Amniotic epithelial cell (primary cell): ENCODE measurements at places on chromosomes 16 and 17.
A peak's percentile ranks its signal among the peaks of the same experiment; 100 is the strongest.

GRCh38 chr16:9183682-9184353 is 92.4 kb downstream of the HAPSTR1 start:
- no peak for DNase-seq

GRCh38 chr16:83147244-83147643 is 520.5 kb downstream of the CDH13 start:
- DNase-seq, result no peak

- DNase-seq, result no peak
These were observed 4.8 kb upstream of the GOSR1 start for GRCh38 chr17:30472238-30472890.

DNA sequence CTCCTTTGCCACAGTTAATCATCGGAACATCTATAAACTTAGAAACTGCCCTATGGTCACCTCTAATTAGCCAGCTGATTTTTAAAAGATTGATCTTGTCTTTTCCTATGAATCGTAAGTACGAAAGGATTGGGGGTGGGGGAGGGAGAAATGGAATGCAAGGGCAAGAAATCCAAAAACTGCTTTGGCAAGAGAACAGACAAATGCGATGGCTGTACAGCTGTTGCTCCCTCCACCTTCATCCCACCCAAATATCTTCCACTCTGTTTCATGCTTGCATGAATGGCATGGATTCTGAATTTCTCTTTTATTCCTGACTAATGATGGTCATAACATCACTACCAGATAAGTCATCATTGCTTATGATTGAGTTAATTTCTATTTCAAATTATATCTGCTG is 165.7 kb downstream of the STX8 start:
- DNase-seq, result no peak

DNA sequence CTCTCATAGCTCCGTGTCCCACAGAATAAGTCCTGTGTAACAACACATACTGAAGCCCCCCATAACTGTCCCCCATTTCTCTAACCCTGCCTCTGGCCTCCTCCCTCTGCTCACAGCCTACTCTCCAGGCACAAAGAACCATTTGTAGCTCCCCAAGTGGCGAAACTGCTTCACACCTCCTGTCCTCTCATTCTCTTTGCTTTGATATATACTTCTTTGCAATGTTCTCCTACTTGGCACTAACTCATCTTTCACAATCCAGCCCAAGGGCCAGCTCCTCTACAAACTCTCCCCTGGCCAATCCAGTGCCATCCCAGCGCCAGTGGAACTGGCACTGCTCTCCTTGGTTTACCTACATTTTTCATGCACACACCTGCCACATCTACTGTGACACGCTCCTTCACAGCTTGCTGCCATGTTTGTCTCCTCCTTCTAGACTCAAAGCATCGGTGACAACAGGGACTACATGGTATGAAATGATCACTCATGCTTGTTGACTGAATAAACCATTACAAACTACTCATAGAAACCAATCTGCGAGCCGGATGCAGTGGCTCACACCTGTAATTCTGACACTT is 12.8 kb downstream of the CYTH1 start:
- peak; percentile 49 for DNase-seq

DNA sequence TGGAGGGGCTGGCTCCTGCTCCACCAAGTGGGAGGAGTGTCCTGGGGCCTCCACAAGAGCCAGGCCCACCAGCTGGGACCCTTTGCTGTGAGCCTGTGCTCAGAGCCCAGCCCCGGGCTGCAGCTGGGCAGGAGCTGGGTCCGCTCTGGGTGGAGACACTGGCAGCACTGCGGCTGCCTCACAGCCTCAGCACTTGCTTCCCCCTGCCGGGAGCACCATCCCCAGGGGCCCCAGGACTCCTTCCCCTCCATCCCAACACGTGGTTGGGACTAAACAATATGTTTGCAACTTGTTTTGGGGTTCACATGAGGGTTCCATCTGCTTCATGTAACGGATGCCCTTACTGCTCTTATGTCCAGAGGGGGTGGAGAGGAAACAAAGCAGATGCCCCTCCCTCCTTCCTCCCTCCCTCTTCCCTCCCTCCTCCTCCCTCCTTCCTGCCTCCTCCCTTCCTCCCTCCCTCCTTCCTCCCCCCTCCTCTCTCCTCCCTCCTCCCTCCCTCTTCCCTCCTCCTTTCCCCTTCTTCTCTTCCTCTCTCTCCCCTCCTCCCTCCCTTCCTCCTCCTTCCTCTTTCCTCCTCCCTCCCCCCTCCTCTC is 16.3 kb upstream of the CBFA2T3 start:
- no peak for DNase-seq

- no peak for DNase-seq
These were observed 16.5 kb upstream of the EEF2K start for GRCh38 chr16:22189473-22190080.

DNA sequence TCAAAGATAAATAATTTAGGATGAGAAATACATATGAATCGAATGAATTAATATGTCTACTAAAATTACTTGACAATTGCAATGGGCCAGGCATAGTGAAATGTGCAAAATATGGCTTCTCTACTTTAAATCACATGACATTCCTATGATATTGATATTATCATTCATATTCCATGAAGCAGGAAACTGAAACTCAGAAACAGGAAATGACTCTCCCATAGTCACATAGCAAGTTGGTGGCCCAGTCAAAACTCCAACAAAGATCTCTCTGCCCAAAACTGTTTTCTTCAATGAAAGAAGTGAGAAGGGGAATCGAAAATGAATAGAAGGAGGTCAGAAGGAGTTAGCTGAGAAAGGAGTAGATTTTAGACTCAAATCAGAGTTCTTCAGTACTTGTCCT is 272.2 kb downstream of the CDH8 start:
- DNase-seq, result no peak

DNA sequence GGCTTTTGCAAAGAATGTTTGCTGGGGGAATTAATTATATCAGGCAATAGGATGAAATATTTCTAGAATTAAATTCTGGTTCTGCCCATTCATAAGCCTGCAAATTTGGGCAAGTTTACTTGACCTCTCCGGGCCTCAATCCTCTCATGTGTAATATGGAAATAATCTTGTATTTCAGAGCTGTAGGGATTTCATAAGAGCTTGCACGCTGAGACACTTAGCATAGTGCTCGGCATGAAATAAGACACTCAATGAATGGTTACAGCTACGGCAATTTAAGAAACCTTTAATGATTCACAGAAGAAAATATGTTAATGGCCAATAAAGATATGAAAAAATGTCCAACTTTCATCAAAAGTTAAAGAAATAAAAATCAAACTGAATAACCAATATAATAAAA is 40.6 kb upstream of the PITPNM3 start:
- DNase-seq, result no peak

DNA sequence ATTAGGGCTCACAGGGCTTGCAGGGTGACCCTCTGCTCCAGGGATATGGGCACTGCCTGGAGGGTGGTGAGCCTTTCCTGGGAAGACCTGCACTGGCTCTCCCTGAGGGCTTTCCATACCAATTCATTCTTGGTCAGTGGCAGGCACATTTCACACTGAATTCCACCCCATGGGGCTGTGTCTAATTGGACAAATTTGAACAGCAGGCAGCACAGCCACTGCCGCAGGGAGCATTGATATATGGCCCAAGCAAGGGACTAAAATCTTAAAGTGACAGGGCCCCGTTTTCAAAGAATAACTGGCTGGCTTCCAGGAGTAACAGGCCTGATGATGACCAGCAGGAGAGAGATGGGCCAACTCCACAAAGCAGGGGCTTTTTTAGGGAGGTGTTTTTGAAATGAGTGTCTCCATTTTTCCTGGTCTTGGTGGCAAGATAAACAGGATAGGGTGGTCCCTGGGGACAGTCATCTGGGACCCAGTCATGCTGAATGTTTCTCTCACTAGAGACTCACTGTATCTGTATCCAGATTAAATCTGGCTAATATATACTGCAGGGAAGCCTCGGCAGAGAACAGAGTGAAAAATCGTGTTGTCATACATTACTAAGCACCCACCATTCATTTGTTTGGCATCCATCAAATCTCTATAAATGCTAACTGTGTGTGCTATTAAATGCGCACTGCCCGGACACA is 74.1 kb upstream of the TBX2 start:
- DNase-seq, result peak; percentile 33

DNA sequence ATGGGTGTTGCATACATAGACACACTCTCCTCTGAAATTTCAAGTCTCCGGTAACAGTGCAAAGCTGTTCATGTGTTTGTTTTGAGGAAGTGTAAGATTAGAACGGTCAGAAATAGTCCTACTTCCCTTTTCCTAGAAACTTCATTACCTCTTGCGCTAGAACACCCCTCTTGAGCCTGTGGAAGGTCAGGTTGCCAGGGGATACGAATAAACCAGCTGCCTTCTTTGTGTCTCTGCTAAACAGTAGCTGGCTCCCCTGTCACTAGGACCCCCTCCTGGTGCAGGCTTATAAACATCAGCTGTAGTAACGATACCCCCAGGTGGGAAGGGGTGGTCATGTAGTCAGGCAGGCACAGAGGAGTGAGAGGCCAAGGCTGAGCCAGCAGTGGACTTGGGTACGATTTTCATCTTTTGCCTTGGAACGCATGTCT is 113.4 kb upstream of the RCVRN start:
- DNase-seq, result no peak

- DNase-seq, result no peak
These were observed 9.8 kb downstream of the FSCN2 start for GRCh38 chr17:81537856-81538555.

DNA sequence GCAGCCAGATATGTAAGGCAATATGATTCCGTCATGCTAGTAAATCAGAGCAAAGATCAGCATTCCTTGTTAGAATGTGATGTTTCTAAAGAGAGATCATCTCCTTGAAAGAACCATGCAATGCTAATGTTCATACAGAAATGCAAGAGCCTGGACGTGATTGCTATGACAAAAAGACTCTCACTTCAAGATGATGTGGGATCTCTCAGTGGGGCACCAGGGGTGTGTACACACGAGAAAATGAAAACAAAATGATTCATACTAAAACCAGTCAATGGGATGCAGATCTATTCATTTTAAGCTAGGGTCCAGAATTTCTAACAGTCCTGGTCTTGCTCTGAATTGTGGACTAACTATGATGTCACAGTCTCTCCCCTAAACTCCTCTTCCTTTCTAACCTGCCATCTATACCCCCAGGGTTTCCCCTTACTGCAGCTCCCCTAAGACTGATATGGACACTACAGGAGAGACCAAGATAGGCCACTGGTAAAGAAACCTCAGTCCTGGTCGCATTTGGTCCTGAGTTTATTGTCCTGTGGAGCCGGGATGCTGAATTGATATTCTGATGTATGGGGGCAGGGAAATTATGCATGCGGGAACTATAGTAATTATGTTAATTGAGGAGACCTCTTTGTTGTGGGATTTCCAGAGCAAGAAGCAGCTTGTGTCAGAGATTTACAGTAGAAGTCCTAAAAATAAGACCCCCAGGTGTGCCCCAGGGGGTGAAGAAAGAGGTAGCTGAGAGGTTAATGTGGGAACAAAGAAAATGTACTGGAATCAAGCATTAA is 179.0 kb downstream of the PMP22 start:
- DNase-seq, result no peak

GRCh38 chr17:4872786-4873185 is 26.6 kb upstream of the C17orf107 start:
- DNase-seq, result no peak

DNA sequence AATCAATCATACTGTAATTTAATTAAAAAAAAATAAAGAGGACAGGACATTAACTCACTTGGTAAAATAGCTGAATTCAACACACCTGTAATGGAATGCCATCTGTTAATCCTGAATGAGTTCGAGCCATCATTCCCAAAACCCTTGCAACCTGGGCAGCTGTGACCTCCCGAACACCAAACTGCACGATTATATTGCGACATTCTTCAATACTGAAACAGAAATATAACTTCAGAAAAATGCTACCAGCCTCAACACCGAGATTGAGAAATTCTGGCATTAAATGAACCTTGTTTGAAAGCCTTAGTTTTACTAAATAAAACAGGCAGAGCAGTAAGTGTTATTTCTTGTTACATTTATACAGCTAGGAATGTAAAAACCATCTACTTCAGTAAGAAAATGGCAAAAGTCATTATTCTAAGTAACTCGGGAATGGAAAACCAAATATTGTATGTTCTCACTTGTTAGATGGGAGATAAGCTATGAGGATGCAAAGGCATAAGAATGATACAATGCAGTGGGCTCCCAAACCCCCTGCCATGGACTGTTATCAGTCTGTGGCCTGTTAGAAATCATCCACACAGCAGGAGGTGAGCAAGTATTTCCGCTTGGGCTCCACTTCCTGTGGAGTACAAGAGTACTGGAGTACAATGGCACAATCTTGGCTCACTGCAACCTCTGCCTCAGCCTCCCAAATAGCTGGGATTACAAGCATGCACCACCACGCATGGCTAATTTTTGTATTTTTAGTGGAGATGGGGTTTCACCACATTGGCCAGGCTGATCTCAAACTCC is 46.5 kb downstream of the CNOT1 start:
- DNase-seq, result peak; percentile 42

- no peak for DNase-seq
These were observed 680.7 kb upstream of the SALL1 start for GRCh38 chr16:51831595-51832367.

DNA sequence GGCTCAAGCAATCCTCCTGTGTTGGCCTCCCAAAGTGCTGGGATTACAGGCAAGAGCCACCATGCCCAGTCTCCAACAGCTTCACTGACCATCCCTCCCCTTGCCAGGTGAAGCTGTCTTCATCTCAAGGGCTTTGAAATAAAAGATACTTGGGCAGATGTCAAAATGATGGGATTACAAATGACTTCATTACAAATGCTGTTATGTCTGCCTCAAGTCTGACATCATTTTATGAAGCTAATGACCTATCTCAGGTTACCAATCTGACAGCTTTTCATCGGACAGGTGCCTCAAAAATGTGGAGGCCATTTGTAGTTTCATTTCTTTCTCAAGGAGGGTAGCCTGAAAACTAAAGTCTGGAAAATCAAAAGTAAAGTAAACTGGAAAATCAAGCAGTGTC is 323.7 kb upstream of the TBX2 start:
- DNase-seq, result no peak

DNA sequence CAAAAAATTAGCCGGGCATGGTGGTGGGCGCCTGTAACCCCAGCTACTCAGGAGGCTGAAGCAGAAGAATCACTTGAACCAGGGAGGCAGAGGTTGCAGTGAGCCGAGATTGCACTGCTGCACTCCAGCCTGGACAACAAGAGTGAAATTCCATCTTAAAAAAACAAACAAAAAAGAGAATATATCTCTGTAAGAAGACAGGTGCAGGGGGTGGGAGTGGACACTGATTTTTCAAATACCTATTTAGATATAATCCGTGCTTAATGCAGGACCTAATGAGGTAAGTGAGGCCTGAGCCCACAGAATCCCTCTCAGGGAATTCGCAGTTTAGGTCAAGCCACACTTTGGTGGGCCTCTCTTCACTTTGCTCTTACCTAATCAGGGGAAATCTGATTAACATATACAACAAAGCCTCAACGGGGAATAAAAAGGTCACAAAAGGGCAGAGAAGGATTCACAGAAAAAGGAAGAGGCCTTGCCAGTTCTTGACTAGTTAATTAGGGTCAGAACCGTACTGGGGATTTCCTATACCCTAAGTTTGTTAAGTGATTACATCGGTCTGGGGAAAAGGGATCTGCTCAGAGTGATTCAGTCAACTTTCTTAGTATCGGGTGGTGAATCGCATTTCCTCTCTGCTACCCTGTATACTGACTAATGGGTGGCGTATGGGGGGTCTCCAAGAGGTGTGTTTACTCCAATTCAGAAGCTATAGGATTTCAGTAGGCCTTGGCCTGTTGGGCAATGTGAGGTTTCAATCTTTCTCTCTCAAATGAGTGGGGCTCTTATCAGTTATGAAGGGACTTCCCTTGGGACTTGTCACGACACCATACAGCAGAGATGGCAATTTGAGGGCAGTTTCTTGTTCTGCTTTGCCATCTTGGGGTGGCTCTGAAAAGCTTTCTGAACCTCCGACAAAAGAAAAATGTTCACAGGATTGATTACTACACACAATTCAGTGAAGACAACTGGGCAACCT is 1.9 kb upstream of the NFAT5 start:
- DNase-seq, result peak; percentile 31
